ENCODE measurements at places on chromosomes 5 and 9.

- DNase-seq: no peak
Observed at GRCh38 chr5:111043712-111044506, 27.6 kb upstream of the TSLP start.

GRCh38 chr5:1706021-1706420 lies 93.6 kb downstream of the MRPL36 start:
- no peak for DNase-seq

- no peak for DNase-seq
Observed at GRCh38 chr5:112412346-112412745, 6.7 kb downstream of the EPB41L4A start.

DNA sequence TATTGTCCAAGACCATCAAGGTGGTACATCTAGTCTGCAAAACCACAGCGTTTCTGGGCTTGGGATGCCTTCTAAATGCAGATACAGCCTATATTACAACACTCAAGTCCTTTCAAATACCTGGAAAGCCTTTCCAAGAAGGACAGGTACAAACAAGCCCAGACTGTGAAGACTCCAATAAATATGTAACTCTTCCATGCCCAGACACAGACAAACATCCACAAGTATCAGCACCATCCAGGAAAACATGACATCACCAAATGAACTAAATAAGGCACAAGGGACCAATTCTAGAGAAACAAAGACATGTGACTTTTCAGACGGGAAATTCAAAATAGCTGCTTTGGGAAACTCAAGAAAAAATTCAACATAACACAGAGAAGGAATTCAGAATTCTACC lies 152.7 kb upstream of the POC5 start:
- DNase-seq: no peak

- no peak for DNase-seq
Observed at GRCh38 chr9:96554326-96554725, 65.3 kb downstream of the CDC14B start.

DNA sequence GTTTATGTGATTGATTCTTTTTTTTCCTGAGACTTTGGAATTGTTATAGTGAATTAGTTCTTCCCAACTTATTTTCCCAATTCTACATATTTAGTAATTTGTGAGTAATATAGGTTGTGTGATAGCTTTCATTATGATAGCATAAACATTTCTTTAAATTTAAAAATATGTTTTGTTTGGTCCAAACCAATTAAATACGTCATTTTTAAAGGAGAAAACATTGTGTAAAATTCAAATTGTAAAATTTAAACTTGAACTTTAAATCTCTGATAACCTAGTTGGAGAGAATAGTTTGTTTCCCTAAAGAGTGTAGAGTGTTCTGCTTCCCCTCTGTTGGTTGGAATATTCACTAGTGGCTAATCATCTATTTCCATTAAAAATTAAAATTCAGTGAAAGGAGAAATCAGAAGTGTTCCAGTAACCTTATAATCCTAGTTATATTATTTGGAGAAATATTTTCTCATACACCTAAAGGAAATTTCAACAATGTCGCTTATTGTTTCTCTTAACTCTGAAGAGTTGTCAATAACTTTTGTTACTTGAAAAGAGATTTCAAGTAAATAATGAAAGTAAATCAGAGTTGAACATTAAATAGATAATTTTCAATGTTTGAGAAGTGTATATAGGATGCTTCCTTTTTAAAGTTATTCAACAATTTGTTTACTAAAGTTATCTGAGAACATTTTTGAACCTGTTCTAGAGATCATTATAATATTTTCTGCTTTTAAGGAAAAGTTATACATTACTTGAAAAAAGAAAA lies 2.9 kb downstream of the NIPBL start:
- DNase-seq: no peak

DNA sequence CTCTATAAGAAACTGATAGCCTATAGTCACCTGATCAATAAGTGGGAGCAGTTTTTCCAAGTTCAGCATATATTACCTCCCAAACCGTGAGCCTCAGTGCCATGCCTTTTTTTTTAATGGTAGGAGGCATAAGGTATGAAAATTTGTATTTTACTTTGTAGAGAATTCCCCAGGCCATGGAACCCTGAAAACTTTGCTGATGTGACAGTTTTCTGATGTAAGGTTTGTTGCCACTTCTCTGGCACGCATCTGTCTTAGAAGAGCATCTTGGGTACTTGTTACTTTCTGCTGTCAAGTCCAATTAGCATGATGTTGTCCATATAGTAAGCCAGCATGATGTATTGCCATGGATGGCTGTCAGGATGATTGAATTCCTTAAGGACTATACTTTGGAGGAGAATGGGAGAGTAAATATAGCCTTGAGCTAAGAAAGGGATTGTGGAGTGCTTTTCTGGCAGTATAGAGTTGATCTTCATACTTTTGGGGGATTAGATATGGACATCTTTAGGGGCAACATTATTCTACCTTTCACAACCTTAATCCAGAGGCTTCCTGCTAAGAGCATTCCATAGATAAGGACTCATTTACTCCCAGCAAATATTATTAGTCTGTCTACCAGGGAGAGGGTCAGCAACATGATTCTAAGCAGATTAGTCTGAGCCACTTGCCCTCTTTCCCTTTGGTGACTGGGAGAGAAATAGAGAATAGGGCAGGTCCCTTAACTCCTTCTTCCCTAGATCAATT lies 389.6 kb downstream of the YTHDC2 start:
- DNase-seq: no peak

DNA sequence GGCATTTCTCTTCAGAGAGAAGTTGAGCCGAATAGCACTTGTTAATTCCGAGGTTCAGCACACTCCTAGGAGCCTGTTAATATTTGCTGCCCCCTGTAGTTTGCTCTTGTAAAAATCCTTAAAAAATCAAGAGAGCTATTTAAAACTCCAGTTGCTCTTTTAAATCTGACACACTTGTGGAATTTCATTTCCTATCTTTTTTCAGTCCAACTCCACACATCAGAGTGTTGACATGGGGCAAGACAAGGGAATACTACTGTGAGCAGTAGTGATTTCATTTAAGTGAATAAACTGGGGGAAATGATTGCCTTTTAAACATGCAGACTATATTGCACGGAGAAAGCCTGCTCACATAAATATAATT lies 1096.3 kb upstream of the DMAC1 start:
- DNase-seq: no peak

DNA sequence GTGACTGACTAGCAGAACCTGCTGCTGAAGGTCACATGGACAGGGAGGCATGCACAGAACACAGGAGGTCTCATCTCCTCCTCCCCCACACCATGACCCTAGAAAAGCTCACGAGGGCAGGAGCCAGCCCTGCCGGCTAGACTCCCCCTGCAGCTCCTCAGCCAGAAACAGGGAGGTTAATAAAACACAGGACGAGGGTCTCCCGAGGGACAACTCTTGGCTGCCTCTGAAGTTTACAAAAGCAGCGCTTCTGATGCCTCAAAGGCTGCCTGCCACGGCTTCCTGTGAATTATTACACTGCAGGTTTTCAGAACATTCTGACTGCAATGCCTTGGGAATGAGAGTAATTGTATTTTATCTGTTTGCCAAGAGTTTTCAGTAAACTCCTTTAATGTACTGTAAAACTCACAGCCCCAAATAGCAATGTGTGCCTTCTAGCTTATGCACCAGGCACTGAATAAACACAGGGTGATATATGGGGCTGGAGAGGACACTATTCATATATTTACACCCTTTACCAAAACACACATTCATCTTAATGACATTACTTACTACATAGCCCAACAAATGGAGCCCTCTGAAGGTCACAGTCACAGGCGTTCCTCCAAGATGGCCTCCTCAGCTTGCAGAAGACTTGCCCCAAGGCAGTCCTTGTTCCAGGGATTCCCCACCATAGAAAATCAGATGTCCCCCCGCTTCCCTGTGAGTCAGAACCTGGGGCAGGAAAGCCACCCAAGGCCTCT lies 83.7 kb downstream of the C5orf15 start:
- no peak for DNase-seq

- no peak for DNase-seq
Observed at GRCh38 chr5:103511554-103511885, 51.1 kb downstream of the NUDT12 start.

- no peak for DNase-seq
Observed at GRCh38 chr5:123535648-123536047, 23.7 kb downstream of the CSNK1G3 start.

- no peak for DNase-seq
Observed at GRCh38 chr5:151200913-151201595, 22.8 kb downstream of the CCDC69 start.
